ENCODE measurements at places on chromosomes 2 and 18.

GRCh38 chr2:66925128-66925527 is 472.0 kb upstream of the ETAA1 start:
- no peak for DNase-seq

- DNase-seq, result no peak
Measured at GRCh38 chr2:54298514-54298913, 42.5 kb upstream of the TSPYL6 start.

GRCh38 chr2:75920859-75921551 is 210.3 kb upstream of the GCFC2 start:
- no peak for DNase-seq

GRCh38 chr2:195638750-195639149 is 18.3 kb upstream of the SLC39A10 start:
- no peak for DNase-seq

DNA sequence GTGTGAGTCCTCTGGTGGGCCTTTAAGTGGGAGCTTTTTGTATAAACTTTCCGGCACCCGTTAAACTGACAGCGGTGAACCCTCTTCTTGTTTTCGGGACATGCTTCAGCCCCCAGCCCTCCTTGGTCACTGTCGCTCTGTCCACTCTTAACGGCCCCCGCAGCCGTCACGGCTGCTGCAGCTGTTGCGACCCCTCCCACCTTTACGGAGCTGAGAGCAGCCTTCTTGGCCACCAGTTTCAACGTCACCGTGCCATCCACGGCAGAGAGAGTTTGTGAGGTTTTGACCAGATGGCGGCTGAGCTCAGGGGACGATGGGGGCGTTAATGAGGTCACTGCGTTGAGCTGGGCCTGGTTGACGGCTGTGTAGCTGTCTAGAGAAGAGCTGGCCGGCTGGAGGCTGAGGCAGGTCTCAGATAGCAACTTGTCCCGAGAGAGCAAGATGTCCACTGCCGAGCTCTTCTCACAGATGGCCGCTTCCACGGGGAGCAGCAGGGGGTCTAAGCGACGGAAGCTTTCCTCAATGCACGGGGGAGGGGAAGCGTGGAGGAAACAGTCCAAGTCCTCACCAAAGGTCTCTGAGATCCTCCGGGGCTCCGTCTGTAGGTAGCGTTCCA is 41.9 kb downstream of the KLF7 start:
- DNase-seq, result no peak

DNA sequence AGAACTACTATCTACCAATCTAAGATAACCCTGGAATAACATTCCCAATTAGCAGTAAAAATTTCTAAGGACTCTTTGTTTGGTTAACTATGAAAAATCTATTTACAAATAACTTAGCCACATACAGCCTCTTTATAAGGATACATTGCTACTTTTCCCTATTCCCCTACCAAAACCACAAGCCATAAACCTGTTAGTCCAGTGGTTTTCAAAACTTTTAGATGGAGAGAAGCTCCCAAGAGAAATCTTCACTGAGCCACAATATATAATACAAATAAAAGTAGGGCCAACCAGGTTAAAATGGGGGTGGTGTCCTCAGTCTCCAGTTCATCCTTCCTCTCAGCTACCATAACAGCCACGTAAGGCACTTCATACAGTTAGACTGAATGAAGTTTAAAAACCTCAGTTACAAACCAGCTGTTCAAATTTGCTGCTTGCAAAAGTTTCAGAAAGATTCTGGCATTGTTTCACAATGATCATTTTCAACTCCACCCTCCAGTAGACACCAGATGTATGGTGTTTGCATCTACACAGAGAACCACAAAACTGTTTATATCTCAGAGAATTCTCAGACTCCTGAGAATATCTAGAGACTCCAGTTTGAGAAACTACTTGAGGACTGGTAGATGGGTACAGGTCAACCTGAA is 26.0 kb downstream of the SOS1 start:
- no peak for DNase-seq

DNA sequence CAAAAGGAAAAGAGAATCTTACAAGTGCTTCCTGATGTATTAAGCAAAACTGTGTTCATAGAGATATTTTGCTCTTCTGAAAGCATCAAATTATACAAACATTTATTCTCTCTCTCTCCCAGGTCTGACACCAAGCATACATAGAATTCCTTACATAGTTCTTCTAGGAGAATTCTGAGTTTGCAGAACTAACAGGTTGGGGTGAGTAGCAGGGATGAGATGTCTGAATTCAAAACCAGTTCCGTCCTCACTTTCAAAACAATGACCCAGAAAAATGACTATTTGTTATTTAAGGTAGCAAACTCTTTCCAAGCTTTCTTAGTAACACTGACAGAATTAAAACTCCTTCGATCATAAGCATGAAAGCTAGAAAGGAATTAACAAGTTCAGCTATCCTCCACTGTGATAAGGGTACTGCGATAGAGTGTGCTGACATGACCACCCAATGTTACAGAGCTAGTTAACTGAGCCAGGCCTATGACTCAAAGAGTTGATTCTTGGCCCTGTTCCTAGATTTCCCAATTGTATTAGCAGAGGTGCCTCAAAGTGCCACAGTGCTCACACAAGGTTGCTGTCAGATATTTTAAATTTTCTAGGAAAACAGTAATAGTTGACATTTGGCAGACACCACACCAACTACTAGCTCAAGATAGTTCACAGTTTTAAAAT is 85.8 kb upstream of the SETBP1 start:
- DNase-seq, result no peak

GRCh38 chr2:218166791-218167190 is at the start of gene CXCR1:
Gene CXCR1 (minus strand): TSS chr2:218166962. CDS start chr2:218165211, 1,751 bp downstream.
- DNase-seq, result peak; percentile 67

DNA sequence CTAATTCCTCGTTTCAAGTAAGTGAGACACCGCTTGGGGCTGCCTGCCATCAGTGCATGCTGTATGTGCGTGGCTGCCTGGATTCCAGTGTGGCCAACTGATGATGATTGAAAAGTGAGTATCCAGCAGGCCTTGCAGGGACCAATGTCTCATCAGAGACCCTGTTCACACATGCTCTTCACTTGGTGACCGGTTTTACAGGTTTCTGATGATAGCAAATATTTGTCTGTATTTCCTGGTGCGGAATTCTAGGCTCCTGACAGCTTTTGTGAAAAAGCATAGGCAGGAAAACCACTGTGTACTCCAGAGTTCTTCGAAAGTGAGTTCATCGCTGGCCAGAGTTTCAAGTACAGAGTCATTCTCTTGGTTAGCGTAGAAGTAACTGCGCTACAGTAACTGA is 13.8 kb upstream of the YWHAQ start:
- DNase-seq, result no peak

DNA sequence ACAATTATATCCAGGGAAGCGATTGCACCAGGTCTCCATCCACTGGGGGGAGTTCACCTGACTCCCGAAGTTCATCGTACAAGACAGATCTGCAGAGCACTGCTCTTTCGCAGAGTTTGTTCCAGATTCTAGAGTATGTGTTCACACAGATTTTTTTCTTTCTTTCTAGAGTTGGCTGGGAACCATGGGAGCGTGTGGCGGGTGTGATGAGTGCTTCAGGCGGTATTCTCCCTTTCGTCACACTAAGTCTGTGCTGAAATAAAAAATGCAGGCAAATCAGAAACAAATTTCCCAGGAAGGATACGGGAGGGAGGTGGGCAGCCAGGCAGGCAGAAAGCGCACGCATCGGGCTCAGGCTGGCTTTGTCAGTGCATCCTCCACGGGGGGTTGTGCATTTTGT is 129.8 kb upstream of the SOX11 start:
- DNase-seq, result no peak

- DNase-seq, result no peak
Measured at GRCh38 chr2:62303788-62304187, 107.9 kb downstream of the B3GNT2 start.

DNA sequence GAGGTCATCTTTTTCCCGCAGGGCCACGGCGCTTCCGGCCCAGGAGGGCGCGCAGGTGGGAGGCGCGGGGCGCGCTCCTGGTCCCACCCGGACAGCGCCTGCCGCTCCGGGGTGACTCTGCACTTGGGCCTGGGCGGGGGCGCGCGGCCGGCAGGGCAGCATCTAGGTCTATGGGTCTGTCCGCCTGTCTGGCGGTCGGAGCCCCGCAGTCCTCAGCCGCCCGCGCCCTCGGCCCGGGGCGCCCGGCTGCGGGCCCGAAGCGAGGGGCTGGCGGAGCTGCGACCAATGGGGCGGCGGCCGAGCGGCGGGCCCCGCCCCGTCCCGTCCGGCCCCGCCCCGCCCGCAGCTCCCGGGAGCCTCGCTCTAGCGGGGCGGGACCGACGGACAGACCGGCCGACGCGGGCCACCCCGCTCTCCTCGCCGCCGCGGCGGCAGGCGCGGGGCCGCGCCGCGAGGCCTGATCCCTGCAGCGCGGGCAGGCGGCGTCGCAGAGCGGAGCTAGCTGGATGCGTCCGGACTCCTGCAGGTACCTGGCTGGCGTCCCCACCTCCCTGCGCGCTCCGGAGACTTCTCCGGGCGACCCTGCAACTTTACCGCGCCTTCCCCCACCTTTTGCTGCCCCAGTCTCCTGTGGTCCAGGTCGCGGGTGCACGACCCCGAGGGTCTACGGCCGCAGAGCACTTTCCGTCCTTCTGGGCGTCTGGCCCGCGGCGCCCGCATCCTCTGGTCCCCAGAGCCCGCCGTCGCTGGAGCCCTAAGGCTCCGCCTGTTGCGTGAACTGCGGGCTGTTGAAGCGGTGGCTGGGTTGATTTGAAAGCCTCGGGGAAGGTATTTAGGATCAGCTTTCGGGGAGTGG is at the start of gene KCNS3:
Gene KCNS3 (plus strand): TSS at position 387 of the 856 bp plus-strand sequence. CDS start 52,342 bp downstream, outside the sequence.
- DNase-seq, result no peak

- peak; percentile 14 for DNase-seq
Measured at GRCh38 chr2:74092275-74092674, 55.4 kb downstream of the BOLA3 start.

DNA sequence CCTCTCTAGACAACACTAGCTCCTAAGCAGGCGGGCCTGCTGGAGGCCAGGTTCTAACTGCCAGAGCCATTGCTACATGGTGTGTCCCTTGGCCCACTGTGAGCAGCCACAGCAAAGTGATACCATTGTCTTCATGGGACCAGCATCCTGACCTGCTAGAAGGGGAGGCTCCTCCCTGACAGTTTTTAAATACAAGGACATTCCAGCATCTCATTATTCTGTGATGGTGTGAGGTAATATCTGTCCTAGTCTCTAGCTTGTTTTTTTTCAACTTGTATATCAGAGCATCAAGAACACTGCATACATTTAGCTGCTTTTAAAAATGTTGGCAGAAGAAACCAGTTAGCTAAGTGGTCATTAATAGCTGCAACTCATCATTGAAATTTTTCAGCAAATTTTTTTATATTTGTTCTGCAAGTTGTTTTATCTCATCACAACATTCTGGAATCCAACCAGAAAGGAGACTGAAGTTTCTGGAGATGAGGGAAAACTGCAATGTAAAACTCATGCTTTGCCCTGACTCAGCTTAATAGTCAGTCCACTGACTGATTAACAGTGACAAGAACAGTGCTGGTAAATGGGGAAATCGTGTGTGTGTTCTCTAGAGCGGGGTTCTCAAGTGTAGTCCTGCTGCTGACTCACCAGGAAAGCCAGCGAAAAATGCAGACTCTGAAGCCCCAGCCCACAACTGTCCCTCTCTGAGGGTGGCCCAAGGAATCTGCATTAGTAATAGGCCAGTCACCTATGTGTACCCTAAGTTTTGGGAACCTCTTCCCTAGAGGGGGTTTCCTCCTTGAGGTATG is 17.8 kb downstream of the MAPRE3 start:
- no peak for DNase-seq

- no peak for DNase-seq
Measured at GRCh38 chr2:234788841-234789240, 163.0 kb upstream of the SH3BP4 start.

GRCh38 chr2:200012401-200012800 is 57.0 kb downstream of the MAIP1 start:
- no peak for DNase-seq

GRCh38 chr2:73202156-73203054 is at the start of gene NOTO:
Gene NOTO (plus strand): TSS chr2:73202574. CDS start chr2:73202667, 93 bp downstream.
- no peak for DNase-seq

DNA sequence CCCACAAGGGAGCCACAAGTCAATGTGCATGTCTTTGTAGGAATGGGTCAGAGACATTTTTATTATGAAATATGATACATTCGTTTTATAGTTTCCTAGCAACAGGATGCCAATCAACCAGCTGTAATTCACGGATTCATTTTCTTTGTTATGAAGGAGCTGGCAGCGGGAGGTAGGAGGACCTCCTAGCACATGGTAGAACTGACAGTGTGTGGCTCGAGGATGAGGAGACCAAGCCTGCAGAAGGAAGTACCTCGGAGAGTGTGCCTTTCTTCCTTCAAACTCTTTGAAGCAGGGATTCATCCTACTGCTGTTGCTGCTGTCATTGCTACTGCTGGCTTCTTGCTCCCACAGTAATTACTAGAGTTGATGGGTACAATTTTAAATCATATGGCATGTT is 504.8 kb upstream of the KLHL29 start:
- no peak for DNase-seq

DNA sequence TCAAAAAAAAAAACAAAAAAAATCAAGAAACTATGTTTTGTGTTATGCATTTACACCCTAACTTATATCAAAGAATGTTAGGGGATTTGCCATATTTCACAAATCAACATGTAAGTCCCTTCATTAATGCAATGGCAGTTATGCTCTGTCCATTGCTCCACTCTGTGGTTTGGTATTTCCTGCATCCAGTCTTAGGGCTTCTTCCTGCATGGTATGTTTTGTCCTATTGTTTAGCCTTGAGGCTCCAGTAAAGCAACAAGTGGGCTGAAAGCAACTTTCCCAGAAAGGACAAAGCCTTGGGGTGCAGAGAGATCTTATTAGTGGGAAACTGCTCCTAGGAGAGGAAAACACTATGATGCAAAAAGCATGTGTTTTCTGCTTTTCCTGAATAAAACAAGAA is 474.1 kb downstream of the IRS1 start:
- DNase-seq, result no peak

DNA sequence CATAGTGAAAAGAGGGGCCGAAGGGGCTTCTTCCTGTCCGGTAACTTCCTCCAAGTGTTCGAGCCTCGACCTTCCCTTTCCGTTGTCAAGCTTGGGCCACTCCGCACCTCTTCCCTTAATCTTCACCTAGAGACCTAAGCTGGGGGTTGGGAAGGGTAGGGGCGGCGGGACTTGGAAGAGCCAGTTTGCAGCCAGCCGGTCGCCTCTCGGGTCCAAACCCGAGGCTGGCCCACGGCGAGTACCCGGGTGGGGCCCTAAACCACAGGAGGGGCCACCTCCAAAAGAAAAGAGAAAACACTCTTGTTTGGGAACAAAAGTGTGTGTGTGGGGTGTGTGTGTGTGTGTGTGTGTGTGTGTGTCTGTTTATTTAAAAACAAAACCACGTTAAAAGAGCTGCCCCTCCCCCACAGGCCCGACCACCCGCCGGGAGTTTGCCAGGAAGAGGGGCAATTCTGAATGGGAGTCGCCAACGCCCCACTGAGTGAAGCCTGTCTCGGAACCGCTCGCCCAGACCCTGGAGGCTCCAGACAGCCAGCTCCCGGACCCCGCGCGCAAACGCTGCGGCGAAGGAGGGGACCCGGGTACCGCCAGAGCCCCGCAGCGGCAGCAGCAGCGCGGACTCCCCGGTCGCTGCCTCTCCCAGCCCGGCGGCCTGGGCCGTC is 488 bp upstream of the RHOB start:
- DNase-seq, result peak; percentile 63

DNA sequence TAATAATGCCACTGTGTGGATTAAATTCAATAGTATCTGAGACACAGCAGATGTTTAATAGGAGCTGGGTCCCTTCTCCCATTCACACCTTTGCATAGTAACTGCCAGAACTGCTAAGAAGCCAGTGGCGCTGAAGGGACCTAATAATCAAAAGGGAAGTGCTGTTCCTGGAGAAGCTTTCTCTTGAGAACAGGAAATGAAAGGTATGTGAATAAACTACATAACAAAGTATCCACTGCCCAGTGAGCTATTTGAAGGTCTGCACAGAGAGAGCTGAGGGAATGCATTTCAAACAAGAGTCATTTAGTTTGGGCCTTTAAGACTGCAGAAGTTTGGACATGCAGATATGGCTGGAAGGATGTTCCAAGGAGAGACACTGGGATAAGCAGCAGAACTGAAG is 56.1 kb upstream of the KIDINS220 start:
- no peak for DNase-seq

All from activated effector memory CD4-positive, alpha-beta T cell treated with anti-CD3 and anti-CD28 coated beads, Interleukin-2, amount 50 U/mL, for 16 hours (primary cell).